Neural crest cell (in vitro differentiated cells): ENCODE measurements at places on chromosomes 5 and 9.

DNA sequence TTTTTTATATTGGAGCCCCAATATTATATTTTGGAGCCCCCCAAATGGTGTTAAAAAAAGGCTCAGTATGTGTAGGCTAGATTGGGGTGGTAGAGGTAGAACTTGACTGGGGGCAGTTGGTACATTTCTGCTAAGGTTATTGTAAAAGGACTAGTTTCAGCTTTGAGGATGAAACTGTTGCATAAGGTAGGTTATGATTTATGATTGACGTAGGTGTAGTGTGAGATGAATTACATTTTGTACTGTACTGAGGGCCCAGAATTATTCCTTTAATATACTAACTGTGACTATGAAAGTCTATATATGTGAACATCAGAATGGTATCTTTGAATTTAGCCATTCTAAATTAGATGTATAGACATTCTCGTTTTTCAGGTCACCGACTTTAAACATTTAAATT, 3.6 kb downstream of the RIC1 start:
- no peak for DNase-seq

DNA sequence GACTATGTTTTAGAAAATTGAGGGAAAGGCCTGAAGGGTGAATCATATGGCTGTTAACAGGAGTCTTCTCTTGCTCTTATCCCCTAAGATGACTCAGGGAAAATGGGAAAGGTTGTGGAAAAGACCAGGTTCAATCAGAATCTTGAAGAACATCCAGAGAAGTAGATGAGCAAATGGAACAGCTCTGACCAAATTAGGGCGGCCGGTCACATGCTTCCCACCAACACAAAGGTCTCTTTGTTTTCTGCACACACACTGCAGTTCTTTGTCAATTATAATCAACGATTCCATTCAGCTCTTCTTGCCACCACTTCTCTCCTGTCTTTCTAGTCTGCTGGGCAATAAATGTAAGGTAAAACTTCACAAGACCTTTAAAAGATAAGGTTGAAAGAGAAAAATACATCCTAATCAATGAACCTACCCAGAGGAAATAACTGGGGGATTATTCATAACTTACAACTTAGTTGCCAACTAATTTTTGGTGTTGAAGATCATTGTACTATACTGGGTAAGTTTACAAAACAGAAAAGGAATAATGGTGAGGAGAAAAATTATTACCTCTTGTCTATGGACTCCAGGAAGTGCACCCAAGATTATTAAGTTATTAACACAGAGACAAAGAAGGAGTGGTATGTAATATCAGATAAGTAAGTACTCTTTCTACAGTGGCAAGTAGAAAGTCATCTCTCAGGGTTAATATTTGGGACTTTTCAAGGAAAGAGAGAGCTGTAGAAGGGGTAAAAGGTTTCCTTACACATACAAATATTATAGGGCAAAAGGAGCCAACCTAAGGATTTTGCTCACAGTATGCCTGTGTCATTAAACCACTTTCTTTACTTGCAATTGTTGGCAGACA, 441.9 kb upstream of the PIK3R1 start:
- DNase-seq, result no peak

- peak; percentile 64 for DNase-seq
Measured at GRCh38 chr9:29211580-29212396, 1638.5 kb upstream of the C9orf72 start.

DNA sequence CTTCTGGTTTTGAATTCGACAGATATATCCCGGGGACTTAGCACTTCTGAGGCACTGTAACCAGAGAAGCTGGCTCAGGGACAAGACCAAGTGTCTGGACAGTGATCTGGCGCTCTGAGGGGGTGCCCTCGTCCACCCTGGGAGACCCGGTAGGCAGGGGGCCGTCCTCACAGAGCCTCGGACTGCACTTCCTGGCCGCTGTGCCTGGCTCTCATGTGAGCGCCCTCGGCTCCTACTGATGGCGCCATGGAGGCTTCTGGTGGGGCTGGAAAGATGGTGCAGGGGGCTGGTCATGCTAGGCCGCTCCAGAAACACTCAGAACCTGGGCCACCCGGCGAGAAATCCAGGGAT, 18.8 kb upstream of the SLC6A3 start:
- DNase-seq, result no peak
